Stimulated activated CD8-positive, alpha-beta memory T cell treated with anti-CD3 and anti-CD28 coated beads, Interleukin-4, amount 100 ng/mL, for 4 hours (primary cell): ENCODE measurements at places on chromosomes 1 and 21.

GRCh38 chr1:202951437-202951836 lies 6.7 kb downstream of the ADIPOR1 start:
- no peak for DNase-seq

DNA sequence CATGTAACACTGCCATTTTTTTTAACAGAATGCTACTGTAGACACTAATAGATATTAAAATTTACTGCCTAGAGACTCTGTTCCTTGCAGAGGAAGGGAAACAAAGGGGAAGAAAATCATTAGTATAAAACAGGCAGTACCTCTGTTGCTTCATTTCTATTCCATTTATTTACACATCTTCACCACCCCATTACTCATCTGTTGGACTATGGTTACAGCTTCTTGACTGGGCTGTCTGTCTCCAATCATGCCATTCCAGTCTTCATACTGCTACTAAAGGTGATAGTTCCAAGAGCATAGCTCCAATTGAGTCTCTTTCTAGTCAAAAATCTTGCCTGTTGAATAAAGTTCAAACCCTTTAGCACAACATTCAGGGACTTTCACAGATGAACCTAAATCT lies 22.2 kb upstream of the GPR25 start:
- DNase-seq: no peak

DNA sequence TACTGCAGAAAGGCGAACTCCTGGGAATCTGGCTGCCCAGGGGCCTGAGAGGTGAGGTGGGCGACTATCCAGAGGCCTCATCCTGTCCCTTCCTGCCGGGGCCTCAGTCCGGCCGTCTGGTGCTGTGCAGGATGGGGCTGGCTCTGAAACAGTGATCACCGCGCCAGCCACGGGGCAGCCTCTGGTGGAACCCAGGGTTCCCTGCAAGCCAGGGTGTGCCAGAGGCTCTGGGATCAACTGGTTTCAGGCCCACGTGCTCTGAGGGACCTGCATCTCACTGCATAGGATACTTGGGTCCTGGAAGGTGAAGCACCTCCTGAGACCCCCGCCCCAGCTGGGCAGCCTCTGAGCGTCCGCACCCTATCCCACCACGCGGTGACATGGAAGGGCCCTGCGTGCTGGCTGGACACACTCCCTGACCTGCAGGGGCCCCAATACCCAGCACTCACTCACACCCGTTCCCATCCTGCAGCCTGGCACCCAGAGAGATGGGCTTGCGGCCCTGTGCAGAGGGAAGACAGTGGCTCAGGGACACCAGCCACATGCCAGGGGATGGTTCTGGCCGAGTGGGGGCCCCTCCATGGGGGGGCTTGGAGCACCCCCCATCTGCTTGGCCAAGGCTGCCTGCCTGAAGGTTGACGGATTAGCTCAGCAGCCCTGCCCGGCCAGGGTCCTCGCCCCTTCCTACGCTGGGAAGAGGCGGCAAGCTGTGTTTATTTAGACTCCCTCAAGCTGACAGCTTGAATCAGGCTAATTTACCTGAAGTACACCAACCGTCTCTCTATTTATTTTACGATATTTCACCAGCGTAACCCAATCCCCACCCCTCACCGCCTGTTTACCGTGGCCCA lies 64.3 kb upstream of the TTC34 start:
- DNase-seq: no peak

- no peak for DNase-seq
These were observed 27.6 kb downstream of the KIRREL1 start for GRCh38 chr1:158020886-158021620.

DNA sequence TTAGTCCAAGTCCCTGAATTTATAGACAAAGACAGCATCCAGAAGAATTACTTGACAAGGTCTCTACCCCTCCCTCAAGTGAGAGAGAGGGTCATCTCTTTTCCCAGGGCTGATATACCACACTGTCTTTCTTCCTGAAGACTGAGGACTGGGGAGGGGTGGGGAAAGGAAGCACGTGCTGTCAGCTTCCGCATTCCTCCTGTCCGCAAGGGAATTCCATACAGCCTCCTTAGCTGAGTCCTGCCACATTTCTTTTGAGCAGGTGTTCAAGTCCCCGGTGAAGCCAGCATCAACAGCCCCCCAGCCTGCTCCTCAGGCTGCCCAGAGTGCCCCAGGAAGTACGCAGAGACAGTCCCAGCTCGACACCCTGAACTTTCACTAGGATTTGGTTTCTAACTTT lies 34.2 kb downstream of the PCAT6 start:
- DNase-seq: no peak

DNA sequence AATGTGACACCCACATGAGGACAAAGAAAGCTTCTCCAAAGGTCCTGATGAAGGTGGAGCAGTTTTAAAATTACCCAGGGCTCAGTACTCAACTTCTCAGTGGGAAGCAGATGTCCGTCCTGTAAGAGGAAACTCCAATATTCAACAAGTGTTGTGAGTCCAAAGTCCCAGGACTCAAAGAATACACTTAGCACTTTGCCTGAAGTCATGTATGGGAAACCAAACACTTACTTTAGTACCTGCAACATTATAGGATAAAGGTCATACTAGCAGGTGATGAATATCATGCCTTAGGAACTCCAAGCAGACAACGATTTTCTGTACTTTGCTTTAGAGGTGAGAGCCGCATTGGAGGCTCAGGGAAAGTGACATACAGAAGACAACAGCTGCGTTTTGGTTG lies 37.2 kb upstream of the ST6GALNAC3 start:
- no peak for DNase-seq

DNA sequence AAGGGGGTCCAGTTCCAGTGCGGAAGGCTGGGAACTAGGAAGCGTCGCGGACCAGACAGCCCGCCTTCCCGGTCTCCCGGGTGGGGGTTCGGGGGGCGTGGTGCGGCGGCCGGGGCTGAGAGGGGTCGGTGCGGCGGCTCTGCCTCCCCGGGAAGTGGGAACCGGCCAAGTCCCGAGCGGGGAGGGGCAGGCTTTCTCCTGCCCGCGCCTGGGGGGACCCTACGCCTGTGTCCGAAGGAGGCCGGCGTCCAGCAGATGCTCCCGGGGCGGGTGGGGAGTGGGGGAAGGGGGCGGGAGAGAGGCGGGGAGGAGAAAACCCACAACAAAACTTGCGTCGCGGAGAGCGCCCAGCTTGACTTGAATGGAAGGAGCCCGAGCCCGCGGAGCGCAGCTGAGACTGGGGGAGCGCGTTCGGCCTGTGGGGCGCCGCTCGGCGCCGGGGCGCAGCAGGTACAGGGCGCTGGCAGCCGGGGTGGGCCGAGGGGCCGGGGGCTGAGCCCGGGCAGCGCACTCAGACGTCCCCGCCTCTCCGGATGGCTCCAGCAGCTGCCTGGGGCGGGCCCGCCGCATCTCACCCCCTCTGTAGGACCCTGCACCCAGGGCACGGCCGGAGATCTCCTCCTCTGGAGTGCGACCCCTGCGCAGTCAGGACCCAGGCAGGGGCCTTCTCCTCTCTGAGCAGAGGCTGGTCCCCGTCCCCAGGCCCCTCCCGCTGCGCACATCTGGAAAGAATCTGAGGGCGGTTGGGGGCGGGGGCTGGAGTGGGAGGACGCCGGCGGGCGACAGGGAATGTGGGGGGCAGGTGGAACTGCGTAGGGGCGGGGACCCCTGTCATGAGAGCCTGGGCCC lies at the start of gene PODN:
Gene PODN, plus strand, starts transcription at position 355 of the 849 bp plus-strand sequence. CDS start 7,643 bp downstream, outside the sequence.
- no peak for DNase-seq

GRCh38 chr1:47189844-47190508 lies at the start of gene PDZK1IP1:
PDZK1IP1 (minus strand) TSS chr1:47190036; CDS start chr1:47189932, 104 bp downstream.
- DNase-seq: no peak

GRCh38 chr1:153494976-153495535 lies 34.6 kb upstream of the S100A7 start:
- peak; percentile 35 for DNase-seq

GRCh38 chr1:19066248-19066873 lies 109.9 kb upstream of the IFFO2 start:
- no peak for DNase-seq

DNA sequence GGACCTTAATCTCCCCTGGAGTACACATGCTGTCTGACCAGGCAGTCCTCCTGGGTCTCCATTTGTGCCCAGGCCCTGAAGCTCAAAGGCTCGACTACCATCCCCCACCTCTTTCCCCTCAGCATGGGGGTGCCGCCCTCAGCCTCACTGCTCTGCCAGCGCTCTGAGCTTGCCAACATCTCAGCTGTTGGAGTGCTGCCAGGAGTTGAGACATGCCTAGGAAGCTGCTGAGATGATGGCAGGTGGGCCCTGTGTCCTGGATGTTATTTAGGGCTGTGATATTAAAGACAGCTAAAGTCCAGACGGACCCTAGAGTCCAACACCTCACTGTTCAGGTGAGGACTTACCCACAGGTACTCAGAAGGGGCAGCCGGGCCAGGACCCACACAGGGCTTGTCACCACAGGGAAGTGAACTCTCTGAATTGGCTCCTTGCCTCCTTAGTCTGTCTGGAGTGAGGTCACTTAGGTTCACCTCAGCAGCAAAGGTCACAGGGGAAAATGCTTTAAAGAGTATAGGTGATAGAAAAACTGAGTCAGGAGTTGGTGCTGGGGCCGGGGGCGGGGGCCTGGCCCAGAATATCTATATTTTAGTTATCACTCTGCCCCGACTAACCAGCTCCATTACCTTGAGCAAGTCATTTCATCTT lies 19.7 kb upstream of the KCNC4 start:
- no peak for DNase-seq

DNA sequence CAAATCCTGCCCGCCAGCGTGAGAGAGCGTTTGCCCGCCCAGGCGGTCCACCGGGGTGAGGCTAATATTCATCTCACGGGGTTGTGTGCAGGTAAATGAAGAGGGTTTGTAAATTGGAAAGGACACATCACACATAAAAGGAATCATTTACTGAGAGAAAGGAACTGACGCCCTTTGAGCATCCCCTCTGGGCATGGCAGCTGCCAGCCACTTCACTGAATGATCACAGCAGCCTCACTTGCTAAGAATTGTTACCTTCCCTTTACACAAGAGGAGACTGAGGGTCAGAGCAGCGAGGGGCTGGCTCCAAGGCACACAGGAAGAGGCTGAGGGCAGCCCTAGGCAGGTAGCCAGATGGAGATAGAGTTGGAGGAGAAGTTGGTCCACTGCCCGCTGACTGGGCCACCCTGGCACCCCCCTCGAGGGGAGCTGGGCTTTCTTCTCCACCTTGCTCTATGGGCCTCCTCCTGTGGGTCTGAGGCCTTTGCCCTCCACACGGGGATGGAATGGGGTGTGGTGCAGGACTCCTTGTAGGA lies 96.0 kb downstream of the FOXD2 start:
- no peak for DNase-seq

- DNase-seq: no peak
These were observed 49.6 kb downstream of the MTR start for GRCh38 chr1:236844499-236845271.

GRCh38 chr1:235253219-235253962 lies 74.6 kb downstream of the ARID4B start:
- DNase-seq: peak; percentile 20

DNA sequence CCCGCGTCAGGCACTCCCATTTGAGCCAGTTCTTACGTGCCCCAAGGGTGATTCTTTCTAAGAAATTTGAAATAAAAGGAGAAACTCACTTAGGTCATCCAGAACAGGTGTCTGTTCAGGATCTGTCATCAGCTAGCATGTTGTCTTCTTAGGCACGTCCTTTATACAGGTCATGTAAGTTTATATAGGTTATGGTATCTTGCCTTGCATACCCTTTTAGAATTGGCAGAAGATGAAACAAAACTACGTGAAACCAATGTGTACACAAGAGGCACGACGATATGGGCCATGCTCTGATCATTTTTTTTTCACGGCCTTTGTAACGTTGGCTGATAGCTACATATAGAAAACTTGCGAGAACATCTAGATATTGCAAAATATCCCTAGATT lies 579 bp upstream of the GTF2B start:
- DNase-seq: no peak

DNA sequence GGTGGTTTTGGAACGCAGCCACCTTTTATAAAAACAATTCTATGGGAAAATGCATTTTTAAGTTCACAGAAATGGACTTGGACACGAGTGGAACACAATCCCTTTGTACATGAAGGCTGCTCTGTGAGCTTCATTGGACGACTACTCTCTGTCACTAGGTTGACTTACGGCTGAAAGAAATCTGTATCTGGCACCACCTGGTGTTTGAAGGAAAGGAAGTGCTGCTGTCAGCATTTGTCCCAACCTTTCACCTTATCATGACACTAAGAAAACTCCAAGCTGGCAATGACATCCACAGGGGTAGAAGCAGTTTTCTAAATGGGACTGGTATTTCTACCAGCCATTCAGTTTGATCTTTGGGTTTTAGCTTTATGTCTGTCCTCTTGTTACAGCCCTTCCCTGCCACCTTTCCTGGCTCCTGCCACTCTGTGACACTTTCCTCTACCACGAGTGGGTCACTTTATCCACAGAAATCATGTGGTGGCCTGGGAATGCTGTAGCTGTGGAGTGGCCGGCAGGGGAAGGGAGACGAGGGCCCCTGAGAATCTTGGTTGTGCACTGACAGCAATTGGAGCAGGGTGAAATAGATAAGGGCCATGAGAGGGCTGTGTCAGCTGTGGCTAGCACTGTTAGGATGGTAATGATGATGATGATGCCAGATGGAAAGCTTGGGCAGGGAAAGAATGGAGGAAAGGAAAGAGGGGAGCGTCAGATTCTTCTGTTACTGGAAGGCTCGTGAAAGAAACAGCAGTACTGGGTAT lies 85.2 kb downstream of the TBX19 start:
- DNase-seq: no peak

- no peak for DNase-seq
These were observed 80.1 kb upstream of the PUM1 start for GRCh38 chr1:31145648-31146047.

- no peak for DNase-seq
These were observed 13.6 kb downstream of the SLC26A9 start for GRCh38 chr1:205929496-205930194.

DNA sequence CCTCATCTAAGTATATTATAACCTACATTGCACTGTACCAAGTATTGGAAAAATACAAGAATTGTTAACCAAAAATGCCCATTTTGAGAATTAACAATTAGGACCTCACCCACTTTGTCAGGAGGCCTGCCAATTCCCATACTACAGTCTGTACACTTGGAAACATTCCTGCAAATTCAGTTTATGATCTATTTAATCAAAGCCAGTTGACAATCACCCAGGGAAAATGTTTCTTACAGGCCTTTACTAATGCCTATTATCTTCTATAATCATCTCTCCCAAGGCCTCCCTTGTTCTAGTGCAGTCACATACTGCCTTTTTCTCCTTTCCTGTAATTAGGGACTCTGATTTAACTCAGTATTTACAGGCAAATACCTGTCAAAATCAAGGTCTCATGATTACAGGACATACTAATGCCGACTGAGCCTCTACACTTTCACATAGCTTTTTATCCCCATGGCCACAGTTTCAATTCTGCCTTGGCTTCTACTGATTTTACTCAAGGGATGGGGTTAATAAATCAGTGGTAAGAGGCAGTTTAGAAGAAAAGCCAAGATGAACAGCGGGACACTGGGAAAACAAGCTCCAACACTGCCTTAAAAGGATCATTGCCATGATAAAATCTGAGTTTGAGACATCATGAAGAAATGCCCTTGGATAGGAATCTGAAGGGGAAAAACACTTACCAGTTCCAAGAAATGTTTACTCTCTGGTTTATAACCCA lies 338.7 kb downstream of the VAV3 start:
- no peak for DNase-seq

- DNase-seq: no peak
These were observed 20.3 kb upstream of the TBX19 start for GRCh38 chr1:168260393-168260792.

- DNase-seq: no peak
These were observed 40.6 kb upstream of the RAB4A start for GRCh38 chr1:229230140-229230892.
